Stimulated activated CD4-positive, alpha-beta T cell treated with anti-CD3 and anti-CD28 coated beads, Interleukin-4, amount 100 ng/mL, for 1 hour (primary cell): ENCODE measurements at places on chromosomes 1 and 21.

DNA sequence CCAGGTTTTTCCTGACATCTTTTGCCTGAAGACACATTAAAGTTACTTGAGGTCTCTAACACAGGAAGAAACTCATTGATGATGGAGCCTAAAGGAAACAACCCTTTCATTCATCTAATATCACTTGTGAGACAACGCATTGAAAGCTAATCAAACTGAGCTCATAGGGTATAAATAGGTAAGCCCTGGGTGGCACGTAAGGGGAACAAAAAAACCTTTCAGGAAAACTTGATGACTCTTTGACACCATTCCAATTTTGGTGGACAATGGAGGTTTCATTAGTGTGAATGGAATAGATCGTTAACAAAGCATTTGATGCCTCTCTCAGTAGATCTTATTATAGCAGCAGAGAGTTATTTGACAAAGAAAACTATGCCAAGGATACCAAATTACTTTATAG is 80.7 kb upstream of the DUSP10 start:
- DNase-seq: no peak

DNA sequence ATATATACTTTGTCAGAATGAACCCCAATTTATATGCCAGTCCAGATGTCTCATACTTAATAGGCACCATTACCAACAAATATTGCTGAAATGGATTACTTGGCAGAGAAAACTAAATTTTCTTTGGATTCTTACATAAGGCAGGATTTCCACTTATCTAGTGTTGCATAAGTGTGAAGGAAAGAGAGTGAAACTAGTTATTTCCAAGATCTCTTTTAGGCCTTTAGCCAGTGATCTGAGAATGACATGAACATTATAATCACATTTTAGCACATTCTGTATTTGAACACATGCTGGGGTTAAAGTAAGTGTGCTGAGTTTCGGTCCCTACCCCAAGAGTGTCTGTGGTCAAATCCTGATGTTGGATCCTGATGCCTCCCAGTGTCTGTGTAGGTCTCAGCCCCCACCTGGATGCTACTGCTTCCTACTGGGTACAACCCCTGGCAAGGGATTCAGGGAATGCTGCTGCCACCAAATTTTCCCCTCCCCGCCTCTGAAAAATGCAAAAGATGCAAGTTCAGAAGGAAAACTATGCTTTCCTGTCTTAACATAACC is 11.2 kb downstream of the DDAH1 start:
- no peak for DNase-seq

DNA sequence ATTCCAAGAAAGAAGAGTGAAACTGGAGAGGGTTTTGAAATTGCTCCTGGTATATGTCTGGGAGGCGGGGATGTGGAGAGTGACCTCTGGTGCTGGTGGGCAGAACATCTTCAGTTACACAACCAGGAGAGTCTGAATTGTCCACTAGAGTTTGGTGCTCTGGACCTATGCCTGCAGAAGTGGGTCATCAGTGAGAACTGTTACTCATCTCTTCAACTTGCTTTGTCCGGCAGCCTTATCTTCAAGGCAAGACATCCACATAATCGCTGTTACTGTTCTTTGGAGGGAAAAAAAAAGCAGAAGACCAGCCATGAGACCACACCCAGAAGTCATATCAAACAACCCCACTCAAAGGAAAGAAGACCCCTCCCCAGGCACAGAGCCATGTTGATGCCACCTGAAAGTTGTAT is 14.9 kb downstream of the SH2D1B start:
- no peak for DNase-seq

- no peak for DNase-seq
These were observed 478 bp downstream of the RIT1 start for GRCh38 chr1:155910621-155911121.

DNA sequence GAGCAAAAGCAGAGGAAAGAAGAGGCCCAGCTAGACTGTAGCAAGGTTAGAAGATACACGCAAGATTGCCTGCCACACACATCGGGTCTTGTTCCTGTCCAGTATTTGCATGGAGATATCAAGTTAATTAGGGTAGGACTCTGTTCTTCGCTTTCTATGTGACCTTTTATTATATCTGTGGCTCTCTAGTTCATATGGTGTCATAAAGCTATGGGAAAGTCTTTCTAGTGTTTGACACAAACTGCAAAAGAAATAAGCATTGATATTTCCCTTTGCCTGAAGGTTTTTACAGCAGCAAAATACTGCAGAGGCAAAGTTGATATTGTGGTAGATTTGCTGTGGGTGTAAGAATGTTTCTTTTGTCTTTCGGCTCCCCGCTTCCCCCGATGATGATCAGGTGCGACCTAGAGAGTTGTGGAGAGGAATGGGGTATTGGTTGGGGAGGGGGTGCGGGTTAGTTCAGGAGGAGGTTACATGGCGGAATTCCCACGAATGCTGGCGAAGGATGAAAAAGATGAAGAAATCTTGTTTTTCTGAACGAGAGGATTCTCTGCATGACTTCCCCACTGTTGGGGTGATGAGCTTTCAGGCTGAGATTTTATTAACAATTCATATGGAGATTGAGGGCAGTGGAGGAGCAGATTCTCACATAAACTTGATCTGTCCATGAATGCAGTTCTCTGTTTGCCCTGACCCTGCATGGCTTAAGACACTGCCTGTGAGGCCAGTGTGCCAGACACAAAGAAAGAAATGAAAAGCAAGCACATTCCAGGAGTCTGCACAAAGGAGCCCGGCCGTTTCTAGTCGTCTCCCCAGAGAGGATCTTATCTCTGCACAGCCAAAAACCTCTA is 550.2 kb downstream of the USP25 start:
- DNase-seq: no peak

DNA sequence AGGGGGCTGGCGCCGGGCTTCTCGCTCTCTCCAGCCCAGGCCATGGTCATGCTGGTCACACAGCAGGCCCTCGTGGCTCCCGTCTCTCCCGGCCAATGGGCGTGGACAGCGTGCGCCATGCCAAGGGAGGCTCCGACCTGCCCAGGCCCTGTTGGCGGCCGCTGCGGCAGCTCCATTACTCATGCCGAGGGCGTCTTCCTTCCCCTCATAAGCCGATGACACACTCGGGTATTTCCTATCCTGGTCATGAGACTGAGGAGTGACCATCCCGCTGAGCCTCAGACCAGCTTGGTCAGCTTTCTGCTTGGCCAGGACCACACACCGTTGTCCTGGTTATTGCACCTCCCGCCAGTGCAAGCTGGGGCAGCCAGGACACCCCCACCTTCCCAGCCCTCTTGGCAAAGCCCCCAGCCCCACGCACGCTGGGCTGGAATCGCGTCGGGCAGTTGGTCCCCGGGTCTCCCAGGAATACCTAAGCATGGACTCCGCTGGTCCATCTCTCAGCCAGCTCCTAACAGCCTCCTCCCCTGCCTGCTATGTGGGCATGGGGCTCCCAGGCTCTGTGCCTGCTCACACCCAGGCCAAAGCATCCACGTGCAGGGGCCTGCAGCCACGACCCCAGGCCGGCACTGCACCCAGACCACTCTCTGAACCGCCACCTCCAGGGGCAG is 49.8 kb downstream of the ARHGEF16 start:
- DNase-seq: no peak

GRCh38 chr21:40886931-40887330 is 40.0 kb upstream of the DSCAM start:
- no peak for DNase-seq

DNA sequence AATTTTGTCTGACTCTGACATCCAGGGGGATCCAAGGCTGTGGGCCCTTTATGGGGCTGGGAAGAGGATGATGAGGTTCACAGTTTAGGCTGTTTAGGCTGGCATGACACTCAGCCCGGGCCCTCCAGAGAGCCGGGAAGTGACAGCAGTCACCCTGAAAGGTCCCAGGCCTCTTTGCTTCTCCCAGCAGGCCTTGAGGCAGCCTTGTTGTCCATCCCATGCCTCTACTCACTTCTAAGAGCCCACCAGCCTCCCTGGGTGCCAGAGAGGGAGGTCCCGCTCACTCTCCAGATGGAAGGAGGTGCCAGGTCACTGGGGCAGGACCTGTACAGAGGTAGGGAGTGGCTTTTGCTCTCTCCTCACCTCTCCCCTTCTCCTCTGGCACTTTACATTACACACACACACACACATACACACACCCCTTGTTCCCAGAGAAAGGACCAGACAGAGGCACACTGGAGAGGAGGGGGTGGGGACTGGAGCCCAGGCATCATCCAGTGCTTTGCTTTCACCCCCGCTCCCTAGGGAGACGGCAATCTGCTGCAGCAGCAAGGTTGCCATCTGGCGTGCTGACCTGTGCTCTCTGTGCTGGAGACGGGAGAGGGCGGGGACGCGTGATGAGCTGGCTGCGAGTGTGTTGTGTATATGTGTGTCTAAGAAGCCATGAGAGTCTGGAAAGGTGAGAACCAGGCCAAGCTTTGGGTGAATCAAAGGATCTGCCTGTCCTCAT is 4.6 kb downstream of the KLHDC8A start:
- no peak for DNase-seq

DNA sequence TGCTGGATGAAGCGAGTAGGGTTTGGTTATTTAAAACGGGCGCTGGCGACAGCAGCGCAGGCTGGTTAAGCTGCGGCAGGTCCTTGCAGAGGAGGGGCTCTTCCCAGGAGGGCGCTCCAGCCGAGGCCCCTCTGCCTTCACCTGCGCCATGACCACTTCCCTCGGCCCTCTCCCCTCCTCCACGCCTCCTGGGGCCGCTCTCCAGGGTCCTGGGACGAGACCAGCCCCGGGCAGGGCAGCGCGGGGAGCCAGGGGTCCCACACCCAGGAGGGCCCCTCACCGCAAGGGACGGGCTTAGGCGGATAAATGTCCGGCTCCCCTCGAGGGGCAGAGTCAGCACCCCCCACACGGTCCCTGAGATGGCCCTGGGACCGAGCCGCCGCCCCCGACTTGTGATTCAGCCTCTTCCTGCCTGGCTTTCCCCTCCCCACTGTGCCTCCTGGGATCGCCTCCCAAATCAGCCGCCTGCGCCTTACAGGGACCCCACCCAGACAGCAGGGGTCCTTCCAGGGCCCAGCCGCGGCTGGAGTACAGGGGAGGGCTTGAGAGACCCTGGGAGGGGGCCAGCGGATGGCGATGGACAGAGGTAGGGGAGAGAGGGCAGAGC is 380.7 kb downstream of the MATN1 start:
- no peak for DNase-seq

- no peak for DNase-seq
These were observed 510.0 kb downstream of the USP25 start for GRCh38 chr21:16239659-16240265.
